ENCODE measurements at places on chromosomes 5 and 9.

- no peak for DNase-seq
These were observed 59.9 kb downstream of the HABP4 start for GRCh38 chr9:96509848-96510247.

GRCh38 chr9:13705373-13705772, 425.9 kb upstream of the MPDZ start:
- DNase-seq: no peak

GRCh38 chr9:85408494-85408893, 333.3 kb downstream of the AGTPBP1 start:
- no peak for DNase-seq

- no peak for DNase-seq
These were observed 11.0 kb downstream of the ABLIM3 start for GRCh38 chr5:149152317-149152746.

- DNase-seq: peak; percentile 67
These were observed 10.6 kb downstream of the PRDM6 start for GRCh38 chr5:123099514-123100151.

DNA sequence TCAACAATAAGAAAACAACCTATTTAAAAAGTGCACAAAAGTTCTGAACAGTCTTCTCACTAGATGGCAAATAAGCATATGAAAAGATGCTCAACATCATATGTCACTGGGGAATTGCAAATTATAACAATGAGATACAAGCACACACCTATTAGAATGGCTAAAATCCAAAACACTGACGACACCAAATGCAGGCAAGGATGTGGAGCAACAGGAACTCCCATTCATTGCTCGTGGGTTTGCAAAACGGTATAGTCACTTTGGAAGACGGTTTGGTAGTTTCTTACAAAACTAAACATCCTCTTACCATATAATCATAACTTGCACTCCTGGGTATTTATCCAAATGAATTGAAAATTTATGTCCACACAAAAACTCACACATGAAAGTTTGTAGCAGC, 100.9 kb upstream of the TBC1D2 start:
- DNase-seq: no peak
